ENCODE measurements at places on chromosomes 2 and 18. TPM values are rescaled to one million over a fixed set of nuclear protein-coding genes. Genes with fewer than 3 reads are reported as not detected.

GRCh38 chr2:126801473-126801872 is 97.2 kb upstream of the TEX51 start:
- H3K27ac ChIP-seq: no peak overlapping the region
- no peaks in the 10 kb centered on the region for H3K27me3 ChIP-seq
- DNase-seq: no peak
- H3K4me3 ChIP-seq: no peak overlapping the region

DNA sequence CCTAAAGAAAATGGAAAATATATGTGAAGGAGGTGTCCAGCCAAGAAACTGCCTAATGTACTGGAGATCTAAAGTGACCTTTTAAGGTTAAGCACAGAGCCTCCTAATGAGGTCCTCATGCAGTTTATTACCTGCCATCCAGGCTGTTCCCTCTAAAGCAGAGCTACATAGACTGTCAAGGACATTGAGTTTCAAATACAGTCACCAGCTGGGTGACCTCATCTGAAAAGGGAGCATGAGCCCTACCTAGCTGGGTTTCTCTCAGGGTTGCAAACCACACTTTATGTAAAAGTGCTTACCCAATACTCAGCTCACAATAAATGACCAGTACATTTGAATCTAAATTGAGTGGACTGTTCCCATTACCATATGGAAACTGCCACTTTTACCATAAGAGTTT is 65.4 kb upstream of the CTNNA2 start:
- H3K27me3 ChIP-seq: no peaks in the 10 kb centered on the region
- no peak for DNase-seq
- H3K36me3 ChIP-seq: no peaks in the 10 kb centered on the region
- H3K27ac ChIP-seq: no peak overlapping the region

- H3K36me3 ChIP-seq: no peaks in the 10 kb centered on the region
- no peaks in the 10 kb centered on the region for H3K4me1 ChIP-seq
- H3K27me3 ChIP-seq: peaks cover 57% of the 10 kb centered on the region
- no peak for DNase-seq
- no peak overlapping the region for H3K4me3 ChIP-seq
- no peak overlapping the region for H3K27ac ChIP-seq
These were observed 90.6 kb downstream of the PAX3 start for GRCh38 chr2:222208010-222208690.

- no peak overlapping the region for H3K27ac ChIP-seq
- H3K27me3 ChIP-seq: peaks cover 10% of the 10 kb centered on the region
- H3K4me1 ChIP-seq: peaks cover 10% of the 10 kb centered on the region
- no peaks in the 10 kb centered on the region for H3K36me3 ChIP-seq
- DNase-seq: no peak
- H3K4me3 ChIP-seq: no peak overlapping the region
These were observed 201.6 kb downstream of the ALPK2 start for GRCh38 chr18:58427321-58427720.

DNA sequence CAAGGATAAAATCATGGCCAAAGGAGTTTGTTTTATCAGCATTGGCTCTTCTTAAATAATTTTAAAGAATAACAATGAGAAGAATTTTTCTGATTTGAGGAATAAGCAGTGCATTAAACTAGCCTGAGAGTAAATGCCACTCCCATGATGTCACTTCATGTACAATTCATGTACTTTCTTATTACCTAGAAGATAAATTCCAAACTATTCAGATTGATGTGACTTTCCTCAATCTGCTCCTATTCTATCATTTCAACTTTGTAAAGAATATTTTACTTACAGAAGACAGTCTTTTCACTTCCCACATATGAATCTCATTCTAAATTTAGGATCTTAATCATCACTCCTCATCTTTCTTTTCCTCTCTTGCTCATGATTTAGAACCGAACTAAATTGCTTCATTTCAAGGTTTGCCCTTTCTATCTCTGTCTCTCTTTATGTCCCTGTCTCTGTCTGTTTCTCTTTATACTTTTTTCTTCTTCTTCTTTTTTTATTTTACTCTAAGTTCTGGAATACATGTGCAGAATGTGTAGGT is 1142.0 kb upstream of the PIK3C3 start:
- H3K4me1 ChIP-seq: no peaks in the 10 kb centered on the region
- no peak overlapping the region for H3K27ac ChIP-seq
- H3K4me3 ChIP-seq: no peak overlapping the region
- DNase-seq: no peak
- H3K27me3 ChIP-seq: no peaks in the 10 kb centered on the region
- H3K36me3 ChIP-seq: no peaks in the 10 kb centered on the region

GRCh38 chr2:222960126-222960525 is 91.9 kb upstream of the KCNE4 start:
- H3K27me3 ChIP-seq: peaks cover 8% of the 10 kb centered on the region
- no peaks in the 10 kb centered on the region for H3K4me1 ChIP-seq
- no peak overlapping the region for H3K27ac ChIP-seq

- DNase-seq: no peak
- peaks cover 5% of the 10 kb centered on the region for H3K4me1 ChIP-seq
- H3K4me3 ChIP-seq: no peak overlapping the region
These were observed 16.4 kb upstream of the CNRIP1 start for GRCh38 chr2:68336192-68336591.

DNA sequence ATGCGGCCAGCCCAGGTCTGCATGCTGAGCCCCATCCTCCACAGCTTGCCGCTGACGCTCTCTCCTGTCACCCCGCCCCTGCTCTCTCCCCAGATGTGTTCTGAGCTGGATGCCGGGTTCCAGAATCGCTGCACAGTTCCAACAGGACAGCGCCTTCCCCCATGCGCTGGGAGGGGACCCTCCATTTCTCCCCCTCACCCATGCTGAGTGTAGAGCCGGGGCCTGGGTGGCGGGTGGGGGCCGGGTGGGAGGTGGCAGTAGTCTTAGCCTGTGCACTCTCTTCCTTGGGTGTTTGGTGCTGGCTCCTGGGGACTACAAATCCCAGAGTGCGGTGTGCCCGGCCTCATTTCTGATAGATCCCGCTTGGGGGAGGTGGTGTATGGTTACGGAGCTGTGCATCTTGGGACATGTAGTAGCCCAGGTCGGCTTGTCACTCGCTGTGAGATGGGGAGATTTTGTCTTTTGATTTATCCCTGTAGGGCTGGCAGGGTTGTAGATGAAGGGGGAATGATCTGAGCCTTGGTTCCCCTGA is 6.8 kb downstream of the DNAJB2 start:
- DNase-seq: no peak
- no peaks in the 10 kb centered on the region for H3K4me1 ChIP-seq
- no peak overlapping the region for H3K27ac ChIP-seq
- no peak overlapping the region for H3K4me3 ChIP-seq
- peaks cover 5% of the 10 kb centered on the region for H3K36me3 ChIP-seq

The ALPG gene
- total RNA-seq: not detected

DNA sequence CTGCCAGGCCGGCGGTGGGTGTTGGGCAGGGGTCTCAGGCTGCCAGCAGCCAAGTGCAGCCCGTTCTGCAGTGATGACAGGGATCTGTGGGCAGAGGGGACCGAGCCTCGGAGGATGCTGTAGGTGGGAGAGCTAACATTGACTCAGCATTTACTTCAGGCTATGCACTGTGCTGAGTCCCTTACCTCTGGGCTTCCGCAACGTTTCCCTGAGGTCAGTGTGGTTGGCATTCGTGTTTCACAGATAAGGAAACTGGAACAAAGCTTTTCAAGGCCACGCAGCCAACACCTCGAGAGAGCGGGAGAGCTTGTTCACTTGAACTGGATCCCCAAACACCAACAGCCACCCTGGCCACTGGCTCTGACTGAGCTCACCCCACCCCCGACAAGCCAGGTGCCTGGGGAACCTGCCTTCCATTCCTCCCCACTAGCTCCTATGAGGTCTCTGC is 839 bp upstream of the GPR148 start:
- peaks cover 28% of the 10 kb centered on the region for H3K27me3 ChIP-seq
- peak overlapping the region; percentile 68 for H3K4me3 ChIP-seq
- H3K4me1 ChIP-seq: peaks cover 3% of the 10 kb centered on the region
- DNase-seq: no peak
- no peaks in the 10 kb centered on the region for H3K36me3 ChIP-seq

- peaks cover 12% of the 10 kb centered on the region for H3K36me3 ChIP-seq
- no peak overlapping the region for H3K4me3 ChIP-seq
- H3K4me1 ChIP-seq: no peaks in the 10 kb centered on the region
- H3K27me3 ChIP-seq: no peaks in the 10 kb centered on the region
- no peak overlapping the region for H3K27ac ChIP-seq
- DNase-seq: no peak
These were observed 50.4 kb upstream of the MCM6 start for GRCh38 chr2:135926605-135927004.

DNA sequence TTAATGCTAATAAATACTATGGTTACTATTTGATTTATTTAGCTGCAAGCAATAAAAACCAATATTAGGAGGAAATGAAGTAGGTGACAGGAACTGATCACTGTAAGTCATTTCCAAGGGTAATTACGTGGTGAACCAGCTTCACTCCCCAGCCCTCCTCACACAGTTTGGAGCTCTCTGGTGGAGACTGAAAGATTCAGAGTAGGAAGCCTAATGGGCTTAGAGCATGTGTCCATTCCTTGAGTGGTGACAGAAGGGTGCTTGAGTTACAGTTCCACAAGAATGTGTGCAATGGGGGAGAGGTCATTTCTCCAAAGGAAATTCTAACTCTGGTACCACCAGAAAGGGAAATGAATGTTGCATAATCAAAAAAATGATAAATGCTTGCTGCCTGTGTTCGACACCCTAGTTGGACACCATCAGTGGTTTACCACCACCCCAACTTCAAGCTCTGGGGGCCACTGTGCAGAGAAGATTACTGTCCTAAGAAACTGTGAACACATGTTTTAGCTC is 285.1 kb upstream of the MMADHC start:
- no peak overlapping the region for H3K27ac ChIP-seq
- DNase-seq: no peak
- H3K27me3 ChIP-seq: no peaks in the 10 kb centered on the region
- H3K4me1 ChIP-seq: no peaks in the 10 kb centered on the region
- H3K4me3 ChIP-seq: no peak overlapping the region

DNA sequence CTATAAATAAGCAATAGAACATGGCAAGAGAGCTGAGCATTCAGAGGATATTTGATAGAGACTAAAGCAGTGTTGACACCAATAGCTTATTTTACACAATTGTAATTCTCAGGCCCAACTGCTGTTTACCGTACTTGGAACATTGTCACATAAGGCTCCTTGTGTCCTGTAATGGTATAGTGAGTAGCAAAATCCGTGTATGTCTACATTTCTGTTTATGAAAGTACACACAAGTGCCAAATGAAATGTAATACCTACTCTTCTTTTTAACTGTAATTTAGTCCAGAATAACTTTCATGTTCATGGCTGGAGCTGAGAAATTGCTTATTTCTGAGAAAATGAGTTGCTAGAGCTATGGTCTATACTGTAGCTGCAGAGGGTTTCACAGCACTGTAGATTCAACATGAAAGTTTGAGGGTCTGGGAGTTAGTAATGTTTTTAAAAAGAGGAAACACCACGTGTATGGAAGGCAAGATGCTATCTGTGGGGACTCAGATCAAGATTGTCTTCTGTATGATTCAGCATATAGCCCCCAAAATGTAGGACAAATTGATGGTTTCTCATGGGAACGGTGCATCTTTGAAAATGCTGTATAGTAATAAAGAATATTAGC is 110.2 kb upstream of the NOSTRIN start:
- H3K4me3 ChIP-seq: no peak overlapping the region
- no peak overlapping the region for H3K27ac ChIP-seq
- peaks cover 14% of the 10 kb centered on the region for H3K36me3 ChIP-seq
- no peak for DNase-seq

- DNase-seq: no peak
- H3K27me3 ChIP-seq: no peaks in the 10 kb centered on the region
- no peak overlapping the region for H3K27ac ChIP-seq
- H3K4me1 ChIP-seq: peaks cover 15% of the 10 kb centered on the region
These were observed 140.8 kb downstream of the PTGR3 start for GRCh38 chr18:75067996-75068645.

The BMP10 gene
- total RNA-seq: not detected
